ENCODE measurements at places on chromosomes 7 and 10. TPM values are rescaled to one million over a fixed set of nuclear protein-coding genes. Genes with fewer than 3 reads are reported as not detected.

Gene PNLIPRP2
- total RNA-seq, result not detected

Gene MAGI2
- total RNA-seq, result 0.04 TPM

Gene PRRT4
- 0.20 TPM for total RNA-seq

Gene PON1
- total RNA-seq, result not detected

Gene GLI3
- total RNA-seq, result not detected

Gene PRKAR2B
- 1.1 TPM for total RNA-seq

Gene MTURN
- total RNA-seq, result 3.2 TPM

Gene DLG5
- total RNA-seq, result 2.7 TPM
